ENCODE measurements at places on chromosomes 5 and 9.
A peak's percentile ranks its signal among the peaks of the same experiment; 100 is the strongest.

DNA sequence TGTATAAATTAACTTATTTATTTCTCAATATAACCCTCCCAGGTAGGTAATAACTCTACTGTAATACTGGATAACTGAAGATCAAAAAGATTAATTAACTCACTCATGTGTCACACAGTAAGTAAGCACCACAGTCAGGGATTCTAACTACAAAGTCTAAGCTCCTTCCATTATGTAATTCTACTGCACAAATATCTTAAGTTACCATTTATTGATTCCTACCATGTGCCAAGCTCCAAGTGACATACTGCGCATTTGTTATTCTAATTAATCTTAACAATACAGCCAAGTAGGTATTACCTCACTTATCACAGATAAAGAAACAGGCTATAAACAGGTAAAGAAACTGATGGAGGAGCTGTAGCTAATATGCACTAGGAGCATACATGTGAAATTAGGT lies 58.3 kb downstream of the RANBP6 start:
- no peak for DNase-seq

GRCh38 chr9:133754688-133755227 lies 16.6 kb upstream of the SARDH start:
- no peak for DNase-seq

DNA sequence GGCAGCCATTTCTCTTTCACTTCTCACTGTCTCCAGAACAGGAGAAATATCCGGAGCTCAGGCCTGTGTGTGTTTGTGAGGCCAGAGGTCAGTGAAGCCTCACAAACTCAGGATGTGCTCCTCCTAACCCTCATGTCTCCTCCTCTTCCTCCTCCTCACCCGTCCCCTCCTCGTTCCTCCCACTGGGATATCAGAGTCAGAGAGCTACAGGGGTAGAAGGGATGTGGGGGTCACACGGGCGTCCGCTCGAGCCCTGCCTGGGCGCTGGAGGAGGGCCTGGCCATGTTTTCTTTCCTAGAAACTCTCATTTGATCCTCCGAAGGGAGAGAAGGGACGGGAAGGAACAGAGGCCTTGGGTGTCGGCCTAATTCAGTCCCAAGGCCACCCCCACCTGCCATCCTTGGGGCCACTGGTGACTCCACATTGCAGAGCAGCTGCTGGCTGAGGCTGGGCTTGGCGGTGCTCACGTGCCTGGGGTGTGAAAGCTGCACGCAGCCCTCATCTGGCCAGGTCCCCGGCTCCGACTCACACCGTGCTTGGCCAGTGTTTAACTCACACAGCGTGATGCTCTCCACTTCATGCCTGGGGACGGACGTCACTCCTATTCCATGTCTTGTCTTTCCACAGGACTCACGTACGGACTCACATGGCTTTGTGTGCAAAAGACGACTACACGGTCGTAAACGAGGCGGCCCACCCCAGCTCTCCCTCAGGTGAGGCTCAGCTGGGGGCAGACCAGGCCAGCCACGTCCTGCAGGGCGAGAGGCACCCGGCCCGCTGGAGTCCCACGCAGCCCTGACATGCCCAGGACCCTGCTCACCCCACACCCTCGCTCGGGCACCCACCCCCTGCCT lies 22.6 kb upstream of the SLC6A19 start:
- DNase-seq, result no peak

GRCh38 chr5:154967421-154968024 lies 26.6 kb downstream of the MRPL22 start:
- peak; percentile 30 for DNase-seq

GRCh38 chr9:137231372-137232039 lies 805 bp downstream of the SLC34A3 start:
- DNase-seq, result no peak

DNA sequence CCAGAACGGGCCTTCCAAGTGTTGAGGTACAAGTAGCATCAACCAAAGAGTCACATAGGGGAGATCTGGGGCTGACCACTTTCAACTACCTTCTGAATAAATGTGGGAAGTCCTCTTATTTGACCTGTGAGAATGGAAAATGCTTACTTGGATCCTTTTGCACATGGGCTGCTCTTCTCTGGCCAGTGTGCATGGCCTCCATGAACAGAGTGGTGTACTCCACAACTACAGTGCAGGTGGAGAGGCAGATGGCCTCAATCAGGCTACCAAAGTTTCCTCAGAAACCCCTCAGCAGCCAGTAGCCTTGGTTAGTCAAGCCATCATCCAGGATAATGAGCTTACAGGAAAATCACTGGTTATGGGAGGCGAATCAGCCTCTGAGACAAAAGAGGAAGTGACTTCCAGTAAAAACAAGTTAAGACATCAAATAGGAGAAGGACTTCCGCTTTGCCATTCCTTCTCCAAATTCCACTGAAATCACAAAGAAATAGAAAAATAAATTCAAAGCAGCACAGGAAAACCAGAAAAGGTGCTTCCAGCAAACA lies 18.3 kb upstream of the FCHO2 start:
- no peak for DNase-seq

DNA sequence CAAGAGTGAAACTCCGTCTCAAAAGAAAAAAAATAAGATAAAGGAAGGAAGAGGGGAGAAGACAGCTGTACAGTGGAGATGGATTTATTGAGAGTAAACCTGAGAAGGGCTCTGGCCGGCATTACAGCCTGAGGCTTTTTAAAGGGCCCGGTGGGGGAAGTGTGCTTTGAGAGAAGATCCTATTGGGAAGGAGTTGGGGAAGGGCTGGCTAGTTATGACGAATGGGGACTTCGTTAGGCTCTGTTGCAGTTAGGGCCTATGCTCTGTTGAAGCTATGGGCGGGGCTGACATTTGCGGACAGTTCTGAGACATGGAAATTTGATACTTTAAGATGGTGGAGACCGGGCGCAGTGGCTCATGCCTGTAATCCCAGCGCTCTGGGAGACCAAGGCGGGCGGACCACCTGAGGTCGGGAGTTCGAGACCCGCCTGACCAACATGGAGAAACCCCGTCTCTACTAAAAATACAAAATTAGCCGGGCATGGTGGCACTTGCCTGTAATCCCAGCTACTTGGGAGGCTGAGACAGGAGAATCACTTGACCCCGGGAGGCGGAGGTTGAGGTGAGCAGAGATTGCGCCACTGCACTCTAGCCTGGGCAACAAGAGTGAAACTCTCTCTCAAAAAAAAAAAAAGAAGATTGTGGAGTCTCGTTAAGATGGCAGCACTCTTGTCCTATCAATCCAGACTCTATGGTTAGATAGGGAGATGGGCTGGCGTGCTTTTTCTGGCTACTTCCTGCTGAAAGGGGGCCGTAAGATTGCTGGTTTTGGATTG lies 33.2 kb downstream of the C9orf50 start:
- DNase-seq, result no peak
